ENCODE measurements at places on chromosomes 6 and 20.
A peak's percentile ranks its signal among the peaks of the same experiment; 100 is the strongest.

- DNase-seq: no peak
Observed at GRCh38 chr6:39090036-39090435, 24.9 kb downstream of the SAYSD1 start.

DNA sequence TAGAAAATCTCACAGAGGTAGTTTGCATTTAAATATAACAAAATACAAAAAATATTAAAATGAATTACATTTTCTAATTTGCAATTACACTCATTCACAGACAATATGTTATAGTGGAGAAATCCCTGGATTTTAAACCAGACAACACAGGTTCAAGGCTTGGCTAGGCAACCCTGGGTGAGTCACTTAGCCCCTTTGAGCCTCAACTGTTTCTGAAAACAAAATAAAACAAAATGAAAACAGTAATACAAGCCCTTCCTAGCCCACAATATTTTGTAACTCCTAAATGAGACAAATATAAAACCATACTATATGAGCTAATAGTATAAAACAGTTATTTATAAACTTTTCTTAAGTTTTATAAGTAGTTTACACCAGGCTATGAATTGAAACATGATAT is 41.0 kb downstream of the UQCC1 start:
- no peak for DNase-seq

GRCh38 chr6:111410371-111410770 is 72.6 kb downstream of the REV3L start:
- no peak for DNase-seq

- DNase-seq: no peak
Observed at GRCh38 chr6:4637691-4638433, 138.3 kb upstream of the CDYL start.

DNA sequence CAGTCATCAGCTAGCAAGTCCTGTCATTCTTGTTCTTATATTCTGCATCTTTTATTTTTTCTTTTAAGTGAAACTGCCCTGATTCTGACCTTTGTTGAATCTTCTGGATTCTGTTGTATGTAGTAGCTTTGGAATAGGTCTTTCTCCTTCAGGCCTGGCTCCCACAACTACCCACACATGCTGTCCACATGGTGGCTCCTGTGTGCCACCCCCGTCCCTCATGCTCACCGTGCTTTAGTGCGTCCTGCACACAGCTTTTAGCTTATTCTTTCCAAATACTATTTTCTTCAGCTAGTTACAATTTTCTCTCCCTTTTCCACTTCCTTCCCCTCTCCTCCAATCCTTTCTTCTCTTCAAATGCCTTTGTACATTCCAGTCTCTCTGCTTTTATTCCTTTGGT is 61.8 kb downstream of the CTNNBL1 start:
- DNase-seq: peak; percentile 18

GRCh38 chr20:588476-588875 is 21.6 kb downstream of the TCF15 start:
- DNase-seq: no peak

GRCh38 chr6:43853066-43853650 is 83.1 kb downstream of the VEGFA start:
- no peak for DNase-seq

DNA sequence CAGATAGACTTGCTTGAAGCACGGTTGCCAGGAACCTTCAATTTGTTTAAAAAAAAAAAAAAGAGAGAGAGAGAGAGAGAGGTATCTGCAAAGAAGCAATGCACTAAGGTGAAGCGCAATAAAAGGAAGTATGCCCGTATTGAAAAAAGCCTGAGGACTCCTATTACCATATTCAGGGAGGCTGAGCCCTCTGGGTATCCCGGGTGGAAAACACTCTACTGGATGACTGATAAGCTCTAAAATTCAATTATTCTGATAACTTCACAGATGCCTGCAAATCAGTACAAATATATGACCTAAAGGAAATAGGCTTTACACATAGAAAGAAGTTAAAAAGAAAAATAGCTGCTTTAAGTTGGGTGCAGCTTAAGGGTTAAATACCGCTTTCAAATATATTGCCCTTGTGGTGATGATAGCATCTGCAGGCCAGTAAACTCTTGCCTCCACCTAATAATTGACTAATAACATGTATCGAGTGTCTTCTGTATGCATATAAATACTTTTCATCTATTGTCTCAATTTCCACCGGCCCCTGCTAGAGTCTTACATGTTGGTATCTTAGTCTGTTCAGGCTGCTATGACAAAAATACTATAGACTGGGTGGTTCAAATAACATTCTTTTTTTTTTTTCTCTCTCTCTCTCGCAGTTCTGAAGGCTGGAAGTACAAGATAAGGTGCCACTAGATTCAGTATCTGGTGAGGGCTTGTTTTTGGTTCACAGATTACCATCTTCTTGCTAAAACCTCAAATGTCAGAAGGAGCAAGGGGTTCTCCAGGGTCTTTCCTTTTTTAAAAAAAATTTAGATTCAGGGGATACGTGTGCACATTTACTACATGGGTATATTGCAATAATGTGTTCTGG is 187.4 kb upstream of the JARID2 start:
- no peak for DNase-seq

DNA sequence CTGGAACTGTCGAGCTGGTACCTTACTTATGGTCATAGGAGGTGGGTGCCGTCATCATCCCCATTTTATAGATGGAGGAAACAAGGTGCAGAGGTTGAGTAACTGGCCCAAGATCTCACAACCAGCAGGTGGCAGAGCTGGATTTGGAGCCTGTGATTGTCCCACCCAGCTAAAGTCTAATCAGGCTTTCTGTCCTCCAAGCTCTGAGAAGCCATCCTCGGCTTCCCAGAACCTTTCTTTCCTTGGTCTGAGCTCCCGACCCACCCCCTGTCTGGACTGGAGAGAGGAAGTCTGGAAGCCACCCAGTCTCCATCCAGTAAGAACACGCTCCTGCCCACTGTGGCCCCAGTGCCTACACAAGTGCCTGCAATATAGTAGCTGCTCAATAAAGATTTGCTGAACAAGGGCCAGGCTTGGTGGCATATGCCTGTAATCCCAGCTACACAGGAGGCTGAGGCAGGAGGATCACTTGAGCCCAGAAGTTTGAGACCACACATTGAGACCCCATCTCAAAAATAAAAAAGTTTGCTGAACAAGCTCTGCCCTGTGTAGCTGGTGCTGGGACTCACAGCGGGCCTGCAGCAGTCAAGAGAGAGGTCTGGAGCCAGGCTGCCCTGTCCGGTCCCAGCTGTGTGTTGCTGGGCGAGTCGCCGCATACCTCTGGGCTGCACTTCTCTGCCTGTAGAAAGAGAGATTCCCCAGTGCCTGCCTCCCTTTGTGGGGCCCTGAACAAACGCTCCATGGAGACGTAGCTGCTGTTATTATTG is 32.5 kb upstream of the DLGAP4 start:
- DNase-seq: peak; percentile 41

- no peak for DNase-seq
Observed at GRCh38 chr20:46060975-46061374, 28.8 kb downstream of the NCOA5 start.

DNA sequence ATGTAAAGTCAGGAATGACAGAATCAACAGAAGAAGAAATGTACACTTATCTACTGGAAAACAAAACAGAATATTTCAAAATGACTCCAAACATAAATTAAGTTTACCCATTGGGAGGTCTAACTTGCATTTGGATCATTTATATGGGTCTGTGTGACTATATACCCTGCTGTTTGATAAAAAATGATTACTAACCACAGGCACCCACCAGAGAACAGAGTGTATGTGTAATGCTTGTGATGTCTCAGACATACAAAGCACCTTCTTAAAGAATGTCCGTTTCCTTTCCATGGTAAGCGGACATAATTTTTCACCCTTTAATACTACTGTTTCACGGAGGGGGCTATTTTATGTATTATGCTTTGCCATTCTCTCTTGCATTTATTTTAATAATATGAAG is 19.2 kb downstream of the SIM1 start:
- DNase-seq: no peak

DNA sequence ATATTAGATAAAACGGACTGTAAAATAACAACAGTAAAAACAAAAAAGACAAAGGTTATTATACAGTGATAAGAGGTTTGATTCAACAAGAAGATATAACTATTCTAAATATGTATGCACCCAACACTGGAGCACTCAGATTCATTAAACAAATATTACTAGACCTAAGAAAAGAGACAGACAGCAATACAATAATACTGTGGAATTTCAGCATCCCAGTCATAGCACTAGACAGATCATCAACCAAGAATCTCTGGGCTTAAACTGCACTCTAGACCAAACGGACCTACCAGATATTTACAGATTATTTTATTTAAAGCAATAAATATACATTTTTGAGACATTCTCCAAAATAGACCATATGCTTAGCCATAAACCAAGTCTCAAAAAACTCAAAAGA is 263.8 kb downstream of the C6orf118 start:
- no peak for DNase-seq

- DNase-seq: no peak
Observed at GRCh38 chr6:110282412-110282811, 75.7 kb downstream of the METTL24 start.

GRCh38 chr20:10558635-10559187 is 115.1 kb downstream of the JAG1 start:
- peak; percentile 29 for DNase-seq

DNA sequence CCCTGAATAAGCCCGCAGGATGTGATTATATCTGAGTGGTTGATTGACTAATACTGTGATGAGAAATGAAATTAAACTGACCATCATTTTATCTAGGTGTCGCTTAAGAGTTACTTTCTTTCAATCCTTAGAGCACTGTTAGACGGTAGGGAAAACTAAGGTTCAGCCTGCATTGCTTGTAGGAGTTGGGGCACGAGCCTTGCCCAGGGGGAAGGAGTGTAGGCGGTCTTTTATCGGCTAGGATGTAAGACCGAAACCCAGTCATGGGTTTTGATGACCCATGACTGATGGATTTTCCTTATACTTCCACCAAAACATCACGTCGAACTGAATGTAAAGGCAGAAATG is 392 bp upstream of the TASP1 start:
- DNase-seq: no peak

DNA sequence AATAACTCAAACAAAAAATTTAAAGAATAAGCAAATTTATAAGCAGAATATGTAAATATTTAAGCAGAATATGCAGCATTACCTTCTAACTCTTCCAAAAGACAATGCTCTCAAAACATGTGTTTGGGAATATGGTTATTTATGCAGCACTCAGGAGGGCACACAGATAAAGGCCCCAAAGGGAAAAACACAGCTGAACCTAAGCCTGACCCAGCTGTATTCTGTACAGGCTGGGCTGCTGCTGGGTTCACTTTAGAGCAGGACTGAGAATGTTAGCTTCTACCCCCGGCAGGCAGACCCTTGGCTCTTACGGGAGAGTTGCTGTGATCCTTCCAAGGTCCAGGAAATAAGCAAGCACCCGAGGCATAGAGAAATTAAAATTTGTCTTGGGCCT is 37.3 kb downstream of the ABHD12 start:
- DNase-seq: no peak

DNA sequence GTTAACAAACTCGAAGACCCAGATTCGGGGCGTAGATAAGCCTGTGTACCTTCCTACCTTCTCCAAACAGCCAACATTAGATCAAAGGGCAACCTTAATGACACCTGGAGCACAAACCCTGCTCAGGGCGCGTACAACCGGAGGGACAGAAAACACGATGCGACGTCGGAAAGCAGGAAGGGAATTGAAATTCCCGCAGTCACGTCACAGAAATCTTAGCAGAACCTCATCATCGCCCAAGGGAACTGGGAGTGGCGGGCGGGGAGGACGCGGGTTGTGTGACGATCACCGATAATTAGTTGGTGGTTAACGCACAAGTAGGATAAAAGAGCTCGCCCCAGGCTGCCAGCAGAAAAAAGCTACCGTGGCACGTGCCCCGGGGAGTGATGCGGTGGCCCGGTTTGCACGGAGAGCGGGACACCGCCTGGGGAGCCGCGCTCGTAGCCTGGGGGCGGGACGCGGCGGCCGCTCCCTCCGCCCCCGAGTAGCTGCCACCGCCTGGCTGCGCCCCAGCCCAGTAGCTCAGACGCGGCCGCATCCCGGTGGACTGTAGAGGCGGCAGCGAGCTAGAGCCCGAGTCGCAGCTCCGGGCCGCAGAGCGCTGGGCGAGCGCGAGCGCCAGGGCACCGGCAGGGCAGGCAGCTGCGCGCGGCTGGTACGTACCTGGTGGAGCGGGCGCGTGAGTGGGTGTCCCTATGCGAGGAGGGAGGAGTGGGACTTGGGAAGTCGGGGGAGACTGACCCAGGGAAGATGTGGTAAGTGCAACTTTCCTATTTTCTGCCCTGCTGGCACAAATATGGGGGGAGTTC is at the start of gene PKIB:
PKIB (plus strand) TSS at position 525 of the 809 bp plus-strand sequence. CDS start 107,390 bp downstream, outside the sequence.
- peak; percentile 90 for DNase-seq

- DNase-seq: no peak
Observed at GRCh38 chr6:151089978-151090377, 149.8 kb upstream of the AKAP12 start.

DNA sequence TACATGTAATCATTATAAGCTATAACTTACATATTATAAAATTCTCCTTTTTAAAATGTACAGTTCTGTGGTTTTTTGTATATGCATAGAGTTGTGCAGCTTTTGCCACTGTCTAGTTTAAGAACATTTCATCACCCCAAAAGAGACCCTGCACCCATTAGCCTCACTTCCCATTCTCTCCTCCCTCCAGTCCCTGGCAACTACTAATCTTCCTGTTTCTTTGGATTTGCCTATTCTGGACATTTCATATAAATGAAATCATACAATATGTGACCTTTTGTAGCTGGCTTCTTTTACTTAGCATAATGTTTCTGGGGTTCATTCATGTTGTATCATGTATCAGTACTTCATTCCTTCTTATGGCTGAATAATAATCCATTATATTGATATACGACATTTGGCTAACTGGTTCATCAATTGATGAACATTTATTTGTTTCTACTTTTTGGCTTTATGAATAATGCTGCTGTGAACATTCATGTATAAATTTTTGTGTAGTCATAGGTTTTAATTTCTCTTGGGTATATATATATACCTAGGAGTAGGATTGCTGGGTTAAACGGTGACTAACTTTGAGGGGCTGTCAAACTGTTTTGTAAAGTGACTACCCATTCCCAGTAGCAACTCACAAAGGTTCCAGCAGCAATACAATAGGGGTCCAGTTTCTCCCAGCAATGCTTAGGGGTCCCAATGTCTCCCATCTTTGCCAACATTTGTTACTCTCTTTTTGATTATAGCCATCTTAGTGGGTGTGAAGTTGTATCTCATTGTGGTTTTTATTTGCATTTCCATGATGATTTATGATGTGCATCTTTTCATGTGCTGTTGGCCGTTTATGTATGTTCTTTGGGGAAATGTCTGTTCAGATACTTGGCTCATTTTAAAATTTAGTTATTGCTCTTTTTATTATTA is 10.7 kb downstream of the PTPRA start:
- no peak for DNase-seq

DNA sequence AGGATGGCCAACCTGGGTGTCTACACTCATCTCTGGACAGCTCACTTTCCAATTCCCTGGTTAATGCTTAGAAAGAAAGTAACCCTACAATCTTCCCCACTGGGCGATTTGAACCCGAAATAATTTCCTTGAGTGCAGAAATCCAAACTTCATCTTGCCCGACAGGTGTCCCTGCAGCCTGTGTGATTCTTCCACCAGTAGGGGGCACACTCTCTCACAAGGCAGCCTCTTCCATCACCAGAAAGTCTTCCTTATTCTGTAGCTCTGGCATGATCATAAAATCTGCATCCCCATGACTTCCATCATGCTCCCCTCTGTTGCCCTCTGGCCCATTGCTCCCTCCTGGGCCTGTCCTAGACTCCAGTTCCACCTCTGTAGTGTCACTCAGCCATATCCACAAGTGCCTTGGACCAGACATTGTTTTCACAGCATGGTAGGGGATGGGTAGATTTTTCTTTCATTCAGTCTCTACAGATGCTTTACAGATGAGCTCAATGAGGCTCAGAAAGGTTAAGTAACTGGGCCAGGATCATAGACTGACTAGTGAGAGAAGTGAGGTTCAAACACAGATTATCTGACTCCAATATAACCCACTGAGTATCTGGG is 170.4 kb upstream of the SPTLC3 start:
- DNase-seq: peak; percentile 35
